ENCODE measurements at places on chromosomes 5 and 9.
A peak's percentile ranks its signal among the peaks of the same experiment; 100 is the strongest.

DNA sequence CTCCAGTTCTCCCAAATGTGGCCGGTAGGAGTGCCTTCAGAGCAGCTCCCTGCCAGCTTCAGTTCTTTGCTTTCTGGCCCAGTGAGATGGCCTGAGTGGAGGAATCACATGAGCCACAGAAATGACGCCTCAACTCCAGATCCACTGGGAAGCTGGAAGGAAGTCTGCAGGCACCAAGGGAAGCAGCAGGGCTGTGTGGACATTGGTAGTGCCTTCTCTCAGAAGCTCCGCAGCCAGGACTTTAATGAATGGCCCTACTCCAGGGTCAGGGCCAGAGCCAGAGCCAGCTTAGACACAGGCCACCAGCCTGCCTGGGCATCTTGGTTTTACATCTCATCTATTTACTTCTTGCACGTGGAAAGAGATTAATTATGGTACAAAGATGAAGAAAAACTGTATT, 12.0 kb upstream of the PSMB7 start:
- DNase-seq: no peak

DNA sequence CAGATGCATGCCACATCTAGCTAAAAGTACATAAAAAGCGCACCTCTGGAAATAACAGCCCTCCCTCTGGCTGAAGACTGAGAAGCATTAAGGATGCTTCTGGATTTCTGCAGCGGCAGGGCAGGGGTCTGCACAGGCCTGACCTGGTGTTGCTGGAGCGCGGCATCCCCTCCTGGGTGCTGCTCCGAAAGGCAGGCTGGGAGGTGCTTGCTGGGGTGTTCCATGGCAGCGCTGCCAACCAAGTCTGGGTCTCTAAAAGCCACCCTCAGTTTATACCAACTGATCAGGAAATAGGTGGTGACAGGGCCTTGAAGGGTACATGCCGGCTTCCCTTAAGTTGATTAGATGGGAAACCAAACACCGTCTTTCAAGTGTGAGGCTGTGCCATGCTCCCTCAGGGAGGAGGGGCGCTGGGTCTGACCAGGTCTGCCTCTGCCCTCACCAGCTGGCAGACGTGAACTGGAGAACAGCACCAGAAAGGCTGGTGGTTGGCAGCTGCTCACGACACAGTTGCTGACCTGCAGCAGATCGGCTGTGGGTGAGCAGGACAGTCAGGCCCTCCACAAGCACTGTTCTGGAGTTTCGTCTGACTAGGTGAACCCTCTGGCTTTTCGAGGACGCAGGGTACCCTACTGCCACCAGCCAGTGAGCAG, 81.6 kb downstream of the DAP start:
- no peak for DNase-seq

DNA sequence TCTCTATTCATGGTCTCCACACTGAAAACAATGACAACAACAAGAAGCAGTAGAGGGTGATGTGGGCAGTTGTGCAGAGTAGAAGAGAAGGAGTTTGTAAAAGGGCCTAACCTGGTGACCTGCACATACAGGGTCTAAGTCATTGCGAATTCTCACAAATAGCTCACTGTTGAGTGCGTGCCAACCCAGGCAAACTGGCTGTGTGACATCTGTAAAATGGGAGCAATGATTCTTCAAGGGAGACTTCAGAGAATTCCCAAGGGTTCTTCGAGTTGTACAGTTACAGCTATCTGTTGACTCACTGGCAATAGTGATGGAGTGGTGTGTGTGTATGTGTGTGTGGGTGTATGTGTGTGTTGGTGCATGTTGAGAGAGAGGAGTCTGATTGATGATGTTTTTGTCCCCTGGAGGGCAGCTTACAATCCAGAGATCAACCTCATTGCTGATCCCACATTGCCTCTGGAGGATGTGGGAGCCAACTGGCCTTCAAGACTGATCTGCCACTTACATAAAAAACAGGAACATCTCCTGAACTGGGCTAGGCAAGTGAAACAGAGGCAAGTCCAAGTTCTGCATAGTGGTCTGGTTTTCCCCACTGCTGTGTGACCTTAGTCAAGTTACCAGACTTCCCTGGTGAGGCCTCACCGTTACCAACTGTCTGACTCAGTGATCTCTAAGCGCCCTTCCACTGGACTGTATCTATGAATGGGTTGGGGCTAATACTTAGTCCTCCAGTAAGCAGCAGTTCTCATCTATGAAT, 3.2 kb downstream of the FAT2 start:
- no peak for DNase-seq

- DNase-seq: no peak
Measured at GRCh38 chr5:119276978-119277377, 78.8 kb upstream of the TNFAIP8 start.

- peak; percentile 15 for DNase-seq
Measured at GRCh38 chr9:137156567-137157375, 13.1 kb downstream of the LRRC26 start.

DNA sequence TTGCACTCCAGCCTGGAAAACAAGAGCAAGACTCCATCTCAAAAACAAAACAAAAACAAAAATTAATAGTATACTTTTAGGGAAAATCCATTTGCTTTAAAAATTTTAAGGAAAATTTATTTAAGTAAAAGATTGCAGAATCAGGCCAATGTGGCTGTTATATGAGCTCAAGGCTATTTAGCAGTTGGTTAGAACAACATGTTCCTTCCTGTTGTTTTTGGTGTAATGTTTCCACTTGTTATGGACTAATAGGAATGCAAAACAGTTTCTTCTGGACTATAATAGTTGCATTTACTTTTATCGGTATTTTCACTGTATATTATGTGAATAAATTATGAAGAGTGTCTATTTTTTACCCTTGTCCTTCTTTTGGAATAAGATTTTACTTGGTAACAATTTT, 3.0 kb upstream of the CDC42SE2 start:
- DNase-seq: no peak

DNA sequence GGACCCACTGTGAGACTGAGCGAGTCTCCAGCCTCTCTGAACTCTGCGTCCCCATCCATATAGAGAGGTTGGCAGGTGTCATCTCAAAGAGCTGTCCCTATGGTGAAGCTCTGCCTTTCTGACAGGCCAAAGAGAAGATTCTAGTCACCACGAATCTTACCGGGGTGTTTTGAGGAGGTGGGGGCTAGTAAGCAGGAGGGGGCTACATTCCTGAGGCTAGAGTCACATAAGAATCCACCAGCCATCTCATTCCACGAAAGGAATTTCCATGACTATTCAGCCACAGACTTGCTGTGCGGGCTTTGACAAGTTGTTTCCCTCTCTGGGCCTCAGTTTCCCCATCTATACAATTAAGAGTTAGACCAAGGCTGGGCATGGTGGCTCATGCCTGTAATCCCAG, 16.3 kb downstream of the PDGFRB start:
- no peak for DNase-seq

GRCh38 chr9:1404940-1405339, 354.8 kb downstream of the DMRT2 start:
- no peak for DNase-seq

DNA sequence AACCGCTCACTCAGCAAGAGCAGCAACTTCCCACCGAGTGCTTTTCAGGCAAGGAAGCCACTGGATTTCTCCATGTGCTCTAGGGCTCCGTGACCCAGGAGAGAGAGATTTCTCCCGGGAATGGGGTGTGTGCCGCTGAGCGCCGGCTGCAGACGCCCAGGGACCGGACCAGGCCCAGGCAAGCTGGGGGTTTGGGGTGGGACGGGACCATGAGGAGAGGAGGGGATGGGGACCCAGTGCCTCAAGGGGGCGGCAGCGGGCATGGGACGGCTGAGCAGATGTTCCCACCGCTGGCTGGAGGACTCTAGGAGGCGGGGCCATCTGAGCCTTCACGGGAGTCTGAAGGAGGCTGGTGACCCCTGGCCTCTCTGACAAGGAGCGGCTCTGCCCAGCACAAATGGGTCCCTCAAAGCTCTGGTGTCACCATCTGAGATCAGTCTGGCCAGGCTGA, 8.5 kb downstream of the LCN9 start:
- no peak for DNase-seq

DNA sequence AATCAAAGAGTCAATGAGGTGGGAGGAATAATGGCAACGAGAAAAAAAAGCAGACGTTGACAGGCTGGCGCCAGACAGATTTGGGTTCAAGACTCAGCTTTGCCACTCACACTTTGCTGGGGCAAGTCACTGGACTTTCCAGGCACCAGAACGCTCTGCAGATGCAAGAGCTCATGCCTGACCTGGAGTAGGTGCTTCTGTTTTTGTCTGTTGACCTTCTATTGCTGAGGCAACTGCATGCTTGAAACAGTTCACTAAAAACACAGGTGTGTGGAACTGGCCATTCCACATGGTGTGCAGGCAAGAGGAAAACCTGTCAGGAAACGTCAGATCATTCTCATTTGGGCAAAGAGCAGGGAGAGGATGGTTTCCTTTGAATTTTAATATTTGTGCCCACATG, 161.2 kb upstream of the SMIM23 start:
- DNase-seq: peak; percentile 14

DNA sequence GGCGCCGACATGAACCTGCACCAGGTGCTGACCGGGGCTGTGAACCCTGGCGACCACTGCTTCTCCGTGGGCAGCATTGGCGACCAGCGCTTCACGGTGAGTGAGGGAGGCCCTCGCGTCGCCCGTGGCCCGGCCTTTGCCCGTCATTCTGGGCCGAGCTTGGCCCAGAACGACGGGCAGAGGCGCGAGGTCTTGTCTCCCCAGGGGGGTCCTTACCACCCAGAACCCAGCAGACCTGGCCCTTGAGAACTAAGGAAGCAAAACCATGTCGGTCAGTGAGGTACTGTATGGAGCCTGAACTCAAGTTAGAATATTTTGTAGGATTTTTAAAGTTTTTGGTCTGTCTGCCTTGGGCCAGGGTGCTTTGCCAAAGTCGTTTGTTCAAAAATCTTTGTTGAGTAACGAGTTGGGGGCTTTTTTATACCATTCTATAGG, 691 bp downstream of the DMXL1 start:
- no peak for DNase-seq

DNA sequence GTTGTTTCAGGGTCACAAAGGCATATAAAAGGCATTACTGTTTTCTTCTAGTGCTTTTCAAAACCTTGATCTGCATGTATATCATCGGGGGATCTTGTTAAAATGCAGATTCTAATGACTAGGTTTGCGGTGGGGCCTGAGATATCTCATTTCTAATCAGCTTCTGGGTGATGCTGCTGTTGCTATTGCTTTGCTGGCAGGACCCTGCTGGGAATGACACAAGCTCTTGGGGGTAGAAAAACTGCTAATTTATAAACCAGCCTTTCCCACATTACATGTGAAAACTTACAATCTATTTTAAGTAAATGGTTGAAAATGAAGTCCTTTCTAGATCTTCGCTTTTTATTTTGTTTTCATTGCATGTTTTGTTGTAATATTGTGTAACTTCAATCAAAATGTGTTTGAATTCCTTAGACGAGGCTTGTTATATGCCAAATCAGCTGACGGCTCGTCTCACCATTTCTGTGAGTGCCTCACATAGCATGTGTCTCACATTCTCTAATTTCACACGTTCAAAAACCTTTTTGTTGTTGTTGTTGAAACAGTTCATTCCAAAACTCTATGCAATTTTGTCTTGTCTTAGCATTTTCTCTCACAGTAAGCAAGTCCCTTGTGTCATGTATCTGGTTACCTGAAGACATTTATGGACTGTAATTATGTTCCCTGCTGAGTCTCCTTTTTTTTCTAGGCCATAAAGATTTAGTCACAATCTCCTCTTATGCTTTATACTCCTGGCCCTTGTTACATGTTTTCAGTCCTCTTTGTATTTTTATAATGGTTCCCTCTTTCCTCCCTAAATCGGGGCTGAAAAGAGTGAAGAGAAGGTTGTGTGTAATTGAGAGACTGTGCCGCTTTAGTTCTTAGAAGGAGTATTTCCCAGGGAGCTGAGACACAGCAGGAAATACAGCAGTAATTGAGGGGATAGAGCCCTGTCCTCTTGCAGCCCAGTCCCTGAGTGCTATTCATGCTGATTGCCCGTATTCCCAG, 521.0 kb upstream of the SEMA6A start:
- no peak for DNase-seq

- no peak for DNase-seq
Measured at GRCh38 chr5:131814990-131815389, 18.2 kb upstream of the FNIP1 start.

GRCh38 chr9:112699230-112699629, 18.7 kb downstream of the INIP start:
- DNase-seq: no peak
